ENCODE measurements at places on chromosomes 2 and 18. TPM values are rescaled to one million over a fixed set of nuclear protein-coding genes. Genes with fewer than 3 reads are reported as not detected.

Gene SERPINB5
- total RNA-seq = 0.22 TPM

Gene LIMS3
- 5.4 TPM for total RNA-seq

Gene CAD
- 24.0 TPM for total RNA-seq

Gene MYCN
- total RNA-seq = 9.5 TPM

Gene NDC80
- total RNA-seq = 3.2 TPM

Gene CCDC178
- not detected for total RNA-seq

- DNase-seq = no peak
Measured at GRCh38 chr2:115389024-115389423, 946.6 kb downstream of the DPP10 start.

- no peak for DNase-seq
Measured at GRCh38 chr18:12305930-12306629, 2.0 kb upstream of the TUBB6 start.

DNA sequence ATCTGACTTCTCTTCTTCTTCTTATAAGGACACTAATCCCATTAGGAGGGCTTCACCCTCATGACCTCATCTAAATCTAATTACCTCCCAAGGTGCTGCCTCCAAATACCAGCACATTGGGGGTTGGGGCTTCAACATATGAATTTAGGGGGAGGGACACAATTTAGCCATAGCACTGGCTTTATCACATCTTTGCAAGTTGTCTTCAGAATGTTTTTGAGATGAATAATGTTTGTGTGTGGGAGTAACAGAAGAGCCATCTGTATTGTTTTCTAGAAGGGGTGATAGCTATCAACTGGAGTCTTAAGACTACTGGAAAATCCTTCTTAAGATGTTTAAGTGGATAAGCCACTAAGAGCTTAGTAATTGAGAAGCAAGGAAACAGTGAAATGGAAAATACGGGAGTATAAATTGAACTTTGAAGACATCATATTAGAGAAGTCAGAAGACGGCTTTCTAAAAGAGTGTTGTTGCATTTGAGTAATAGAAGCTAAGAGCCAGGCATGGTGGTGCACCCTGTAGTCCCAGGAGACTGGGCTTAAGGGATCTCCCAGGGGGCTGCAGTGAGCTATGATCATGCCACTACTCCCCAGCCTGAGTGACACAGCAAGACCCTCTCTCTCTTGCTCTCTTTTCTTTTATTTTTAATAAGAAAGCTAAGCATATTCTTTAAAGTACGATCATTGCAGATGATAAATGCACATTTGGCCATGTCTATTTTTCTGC lies 32.6 kb upstream of the B3GNT2 start:
- no peak for DNase-seq

DNA sequence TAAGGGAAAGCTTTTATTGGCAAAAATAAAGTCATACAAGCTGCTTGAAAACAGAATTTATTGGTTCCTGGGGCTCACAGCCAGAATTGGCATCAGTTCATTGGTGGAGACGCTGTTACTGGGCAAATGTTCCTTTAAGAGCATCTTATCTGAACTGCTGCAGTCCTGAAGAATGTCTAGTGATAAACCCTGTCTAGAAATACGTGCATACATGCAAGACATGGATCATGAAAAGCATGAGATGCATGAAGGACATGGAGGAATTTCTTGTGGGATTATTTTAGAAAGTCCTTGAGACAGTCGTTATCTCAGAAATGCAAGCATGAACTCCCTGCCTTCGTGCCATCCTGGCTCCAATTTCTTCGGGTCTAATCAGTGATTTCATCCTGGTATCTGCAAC lies 32.5 kb upstream of the FHOD3 start:
- DNase-seq = no peak

DNA sequence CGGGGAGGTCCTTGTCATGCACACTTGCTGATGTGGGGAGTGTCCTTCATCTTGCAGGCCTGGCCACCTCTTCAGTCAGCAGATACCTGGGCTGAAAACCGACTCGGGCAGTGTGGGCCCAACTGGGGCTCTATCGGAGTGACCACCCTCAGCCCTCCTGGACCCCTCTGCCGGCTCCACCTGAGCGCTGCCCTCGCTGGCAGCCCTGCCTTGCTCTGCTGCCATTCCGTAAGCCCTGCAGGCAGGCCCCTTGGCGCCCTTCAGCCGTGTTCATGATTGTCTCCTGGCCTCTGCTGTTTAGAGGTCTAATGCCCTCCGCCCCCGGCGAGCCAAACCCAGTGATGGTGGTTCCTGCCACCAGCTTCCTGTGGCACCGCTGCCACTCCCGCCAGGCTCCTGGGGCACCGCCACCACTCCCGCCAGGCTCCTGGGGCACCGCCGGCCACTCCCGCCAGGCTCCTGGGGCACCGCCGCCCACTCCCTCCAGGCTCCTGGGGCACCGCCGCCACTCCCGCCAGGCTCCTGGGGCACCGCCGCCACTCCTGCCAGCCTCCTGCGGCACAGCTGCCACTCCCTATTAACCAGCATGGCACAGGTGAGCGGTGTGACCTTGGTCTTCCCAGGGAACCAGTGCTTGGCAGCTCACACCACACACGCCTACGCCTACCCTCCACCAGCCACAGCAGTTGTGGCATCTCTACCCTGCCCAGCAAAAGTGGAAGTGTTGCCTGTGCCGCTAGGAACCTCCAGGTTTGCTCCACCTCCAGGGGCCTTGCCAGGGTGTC lies 15.9 kb downstream of the CAPN10 start:
- DNase-seq = no peak

GRCh38 chr18:54279477-54280219 lies 10.3 kb downstream of the POLI start:
- no peak for DNase-seq

DNA sequence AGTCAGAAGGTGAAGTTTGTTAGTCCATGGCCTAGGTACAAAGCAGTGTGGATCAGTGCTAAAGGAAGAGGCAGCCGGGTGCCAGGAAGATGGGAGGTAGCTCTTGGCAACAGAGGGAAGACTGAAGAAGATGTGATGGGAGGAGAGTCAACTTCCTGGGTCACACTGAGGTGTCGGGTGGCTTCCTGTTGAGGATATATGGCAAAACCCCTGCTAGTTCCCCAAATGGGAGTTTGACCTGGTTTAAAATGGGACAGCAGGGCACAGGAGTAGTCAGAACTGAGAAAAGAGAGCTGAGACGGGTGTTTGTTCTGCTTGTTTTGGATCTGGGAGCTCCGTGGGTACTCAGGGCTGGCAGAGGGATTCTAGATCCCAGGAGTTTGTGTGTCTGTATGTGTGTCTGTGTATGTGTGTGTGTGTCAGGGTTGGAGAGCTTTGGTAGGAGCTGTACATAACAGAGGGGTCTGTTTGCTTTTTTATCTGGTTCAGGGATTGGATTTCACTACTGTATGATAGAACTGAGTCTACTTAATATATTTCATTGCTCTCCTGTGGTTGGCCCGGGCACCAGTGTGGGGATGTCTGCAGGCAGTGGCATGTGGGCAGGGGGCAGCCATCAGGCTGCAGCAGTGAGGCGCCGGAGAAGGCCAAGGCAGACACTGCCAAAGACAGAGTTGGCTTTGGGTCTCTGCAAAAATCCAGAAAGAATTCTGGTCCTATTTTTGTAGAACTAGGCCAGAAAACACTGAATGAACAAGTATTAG lies 17.1 kb downstream of the MXD1 start:
- DNase-seq = no peak

DNA sequence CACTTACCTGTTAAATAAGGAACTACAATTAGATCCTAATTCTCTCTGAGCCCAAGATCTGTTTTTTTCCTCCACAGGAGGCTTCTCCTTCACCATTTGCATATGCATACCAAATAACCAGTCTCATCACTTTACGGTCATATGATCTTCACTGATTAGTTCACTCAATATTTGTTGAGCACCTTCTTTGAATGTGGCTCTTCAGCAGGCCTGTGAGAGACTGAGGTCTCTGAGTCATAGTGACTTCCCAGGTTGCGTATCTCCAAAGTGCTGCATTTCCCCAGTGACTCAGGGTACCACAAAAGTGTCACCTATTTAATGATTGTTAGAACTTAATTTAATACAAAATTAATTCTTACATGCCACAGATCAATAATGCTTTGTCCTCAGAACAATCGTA lies 108.8 kb upstream of the TRIB2 start:
- DNase-seq = no peak

GRCh38 chr2:9673914-9674481 lies 43.2 kb upstream of the YWHAQ start:
- DNase-seq = no peak

DNA sequence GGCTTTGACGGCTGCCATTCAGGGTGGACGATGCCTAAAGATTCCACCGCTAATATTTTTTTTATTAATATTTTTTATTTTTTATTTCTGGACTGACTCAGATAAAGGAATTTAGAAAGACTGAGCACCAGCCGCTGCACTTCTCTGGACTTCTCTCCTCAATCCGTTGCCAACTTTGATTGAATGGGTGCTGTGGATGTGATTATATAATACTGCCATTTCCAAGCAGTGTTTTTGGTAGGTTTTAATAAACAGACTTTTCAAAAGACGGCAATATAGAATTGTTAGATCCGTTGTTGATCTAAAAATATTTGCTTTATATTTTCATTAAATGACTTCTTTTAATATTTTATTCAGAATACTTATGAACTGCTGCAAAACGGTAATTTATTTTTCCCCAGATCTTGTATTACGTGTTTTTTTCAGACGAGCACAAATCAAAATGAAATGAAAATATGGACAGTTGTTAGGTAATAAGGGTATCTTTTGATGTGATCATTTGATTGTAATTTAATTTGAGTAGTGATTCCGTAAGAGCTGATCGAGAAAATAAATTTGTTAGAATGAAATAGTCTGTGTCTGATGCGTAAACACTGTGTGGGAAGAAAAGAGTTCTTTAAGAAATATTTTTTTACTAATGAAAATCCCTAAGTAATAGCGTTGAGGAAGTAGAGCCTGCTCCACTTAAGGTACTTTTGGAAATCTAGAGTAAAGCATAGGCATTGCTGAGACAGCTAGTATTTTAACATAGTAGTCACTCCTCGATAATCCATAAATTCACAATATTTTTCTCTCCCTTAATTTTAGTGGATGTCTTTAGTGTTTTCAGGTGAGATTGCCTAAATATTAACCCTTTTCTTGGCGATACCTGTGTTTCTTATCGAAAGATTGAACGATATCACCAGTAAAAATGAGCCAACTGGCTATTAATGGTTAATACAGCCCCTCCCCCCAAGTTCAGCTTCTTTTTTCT lies 4.4 kb downstream of the POU3F3 start:
- DNase-seq = no peak

DNA sequence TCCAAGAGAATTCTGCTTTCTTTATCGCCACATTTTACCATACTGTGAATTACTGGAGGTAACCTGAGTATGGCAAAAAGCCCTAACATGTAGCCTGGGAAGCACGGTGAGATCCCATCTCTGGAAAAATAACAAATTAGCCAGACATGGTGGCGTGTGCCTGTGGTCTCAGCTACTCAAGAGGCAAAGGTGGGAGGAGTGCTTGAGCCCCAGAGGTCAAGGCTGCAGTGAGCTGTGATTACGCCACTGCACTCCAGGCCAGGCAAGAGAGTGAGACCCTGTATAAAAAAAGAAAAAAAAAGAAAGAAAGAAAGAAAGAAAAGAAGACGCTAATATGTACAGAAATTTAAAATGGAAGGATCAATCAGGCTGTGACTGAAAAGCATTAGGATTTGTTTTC lies 57.7 kb upstream of the SESTD1 start:
- no peak for DNase-seq

GRCh38 chr2:54740333-54740732 lies 16.9 kb downstream of the EML6 start:
- DNase-seq = no peak

DNA sequence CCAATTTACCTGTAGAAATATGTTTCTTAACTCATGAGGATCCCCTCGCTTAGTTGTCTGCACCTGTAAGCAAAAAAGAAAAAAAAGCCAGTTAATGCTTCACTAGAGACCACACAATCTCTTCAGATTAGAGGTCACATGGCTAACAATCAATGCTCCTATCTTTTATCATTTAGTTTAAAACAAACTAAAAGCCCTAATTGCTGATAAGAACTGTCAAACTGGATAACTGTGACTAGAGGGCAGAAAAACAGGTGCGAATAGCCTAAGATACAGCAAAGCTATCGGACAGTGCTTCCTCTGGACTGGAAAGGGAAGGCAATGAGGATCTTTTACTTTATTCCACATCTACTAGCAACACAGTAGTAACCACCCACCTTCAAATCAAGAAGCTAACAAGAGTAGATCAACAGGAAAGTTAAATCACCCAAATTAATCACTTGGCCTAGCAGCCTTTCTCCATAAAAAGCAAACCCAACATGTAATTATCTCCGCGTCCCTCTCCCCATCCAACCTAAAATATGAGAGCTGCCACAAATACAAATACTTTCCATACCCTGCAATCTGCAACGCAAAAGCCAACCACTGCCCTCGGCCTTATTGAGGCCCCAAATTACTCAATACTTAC lies 734 bp downstream of the SLC25A12 start:
- DNase-seq = peak; percentile 1

DNA sequence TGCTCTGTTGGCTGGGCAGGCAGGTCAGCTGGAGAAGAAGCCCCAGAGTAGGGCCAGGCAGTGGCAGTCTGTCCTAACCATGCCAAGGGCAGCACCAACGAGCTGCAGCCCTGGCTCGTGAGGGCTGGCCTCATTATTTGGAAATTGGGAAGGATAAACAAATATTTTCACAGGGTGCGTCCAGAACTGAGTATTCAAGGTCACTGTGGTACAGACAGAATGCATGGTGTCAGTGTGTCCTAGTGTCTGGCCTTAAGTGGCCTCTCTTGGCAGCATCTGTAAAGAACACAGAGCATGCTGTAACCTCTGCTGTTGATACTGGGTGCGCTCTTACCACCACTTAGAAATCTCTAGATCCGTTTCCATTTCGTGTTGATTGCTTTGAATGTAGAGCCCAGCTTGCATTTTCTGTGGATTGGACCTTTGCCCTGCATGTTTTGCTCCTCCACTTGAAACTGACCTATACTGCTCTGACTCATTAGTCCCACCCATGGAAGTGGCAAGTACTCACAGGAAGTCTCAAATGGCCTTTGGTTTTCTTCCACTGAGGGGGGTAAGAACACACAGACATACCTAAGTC lies 88.2 kb downstream of the GREB1L start:
- peak; percentile 78 for DNase-seq

GRCh38 chr2:97688062-97688827 lies 18.7 kb downstream of the C2orf92 start:
- DNase-seq = no peak

DNA sequence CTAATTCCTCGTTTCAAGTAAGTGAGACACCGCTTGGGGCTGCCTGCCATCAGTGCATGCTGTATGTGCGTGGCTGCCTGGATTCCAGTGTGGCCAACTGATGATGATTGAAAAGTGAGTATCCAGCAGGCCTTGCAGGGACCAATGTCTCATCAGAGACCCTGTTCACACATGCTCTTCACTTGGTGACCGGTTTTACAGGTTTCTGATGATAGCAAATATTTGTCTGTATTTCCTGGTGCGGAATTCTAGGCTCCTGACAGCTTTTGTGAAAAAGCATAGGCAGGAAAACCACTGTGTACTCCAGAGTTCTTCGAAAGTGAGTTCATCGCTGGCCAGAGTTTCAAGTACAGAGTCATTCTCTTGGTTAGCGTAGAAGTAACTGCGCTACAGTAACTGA lies 13.8 kb upstream of the YWHAQ start:
- no peak for DNase-seq

DNA sequence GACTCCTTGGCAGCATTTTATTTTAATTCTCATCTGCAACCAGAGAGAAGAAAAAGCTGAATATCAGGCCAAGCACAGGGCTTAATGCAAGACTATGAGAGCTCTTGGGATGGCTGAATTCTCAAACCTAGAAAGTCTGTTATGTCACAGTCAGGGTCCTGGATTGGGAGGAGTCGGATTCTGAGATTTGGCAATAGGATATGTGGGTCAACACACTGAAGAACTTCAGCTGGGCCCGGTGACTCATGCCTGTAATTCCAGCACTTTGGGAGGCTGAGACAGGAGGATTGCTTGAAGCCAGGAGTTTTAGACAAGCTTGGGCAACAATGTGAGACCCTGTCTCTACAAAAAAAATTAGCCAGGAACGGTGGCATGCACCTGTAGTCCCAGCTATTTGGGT lies 102.4 kb downstream of the COL3A1 start:
- DNase-seq = no peak

Measured in lung microvascular endothelial cell (primary cell).